ENCODE measurements at places on chromosomes 6 and 20.

- no peak for DNase-seq
These were observed 23.5 kb downstream of the BICRAL start for GRCh38 chr6:42805297-42805861.

- DNase-seq = no peak
These were observed 286.2 kb downstream of the THBS2 start for GRCh38 chr6:168967281-168967925.

DNA sequence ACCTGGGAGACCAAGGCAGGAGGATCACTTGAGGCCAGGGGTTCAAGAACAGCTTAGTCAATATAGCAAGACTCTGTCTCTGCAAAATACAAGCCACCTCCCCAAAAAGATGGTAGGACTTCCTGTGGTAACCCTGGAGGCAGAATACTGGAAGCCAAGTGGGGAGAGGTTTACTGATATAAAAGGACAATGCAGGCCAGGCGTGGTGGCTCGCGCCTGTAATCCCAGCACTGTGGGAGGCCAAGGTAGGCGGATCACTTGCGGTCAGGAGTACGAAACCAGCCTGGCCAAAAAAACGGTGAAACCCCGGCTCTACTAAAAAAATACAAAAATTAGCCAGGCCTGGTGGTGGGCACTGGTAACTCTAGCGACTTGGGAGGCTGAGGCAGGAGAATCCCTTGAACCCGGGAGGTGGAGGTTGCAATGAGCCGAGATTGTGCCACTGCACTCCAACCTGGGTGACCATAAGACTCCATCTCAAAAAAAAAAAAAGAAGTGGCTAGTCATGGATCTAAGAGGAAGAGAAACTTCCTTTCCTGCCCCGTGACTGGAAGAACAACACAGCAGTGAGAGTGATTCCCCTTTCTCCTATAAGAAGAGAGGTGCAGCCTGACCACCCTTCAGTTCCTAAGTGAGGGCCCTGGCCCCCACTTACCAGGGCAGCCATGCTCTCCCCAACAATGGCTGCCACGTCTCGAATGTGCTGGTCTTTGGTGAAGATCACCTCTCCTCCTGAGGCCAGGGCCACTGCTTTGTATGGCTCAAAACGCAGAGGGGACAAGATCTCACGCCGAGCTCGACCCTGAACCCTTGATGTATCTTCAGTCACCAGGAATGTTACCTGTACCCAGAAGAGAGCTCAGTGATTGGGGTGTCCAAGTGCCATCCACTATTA, 6.2 kb downstream of the SAPCD1 start:
- no peak for DNase-seq

- no peak for DNase-seq
These were observed 58.2 kb downstream of the TRIM27 start for GRCh38 chr6:28865401-28866204.

DNA sequence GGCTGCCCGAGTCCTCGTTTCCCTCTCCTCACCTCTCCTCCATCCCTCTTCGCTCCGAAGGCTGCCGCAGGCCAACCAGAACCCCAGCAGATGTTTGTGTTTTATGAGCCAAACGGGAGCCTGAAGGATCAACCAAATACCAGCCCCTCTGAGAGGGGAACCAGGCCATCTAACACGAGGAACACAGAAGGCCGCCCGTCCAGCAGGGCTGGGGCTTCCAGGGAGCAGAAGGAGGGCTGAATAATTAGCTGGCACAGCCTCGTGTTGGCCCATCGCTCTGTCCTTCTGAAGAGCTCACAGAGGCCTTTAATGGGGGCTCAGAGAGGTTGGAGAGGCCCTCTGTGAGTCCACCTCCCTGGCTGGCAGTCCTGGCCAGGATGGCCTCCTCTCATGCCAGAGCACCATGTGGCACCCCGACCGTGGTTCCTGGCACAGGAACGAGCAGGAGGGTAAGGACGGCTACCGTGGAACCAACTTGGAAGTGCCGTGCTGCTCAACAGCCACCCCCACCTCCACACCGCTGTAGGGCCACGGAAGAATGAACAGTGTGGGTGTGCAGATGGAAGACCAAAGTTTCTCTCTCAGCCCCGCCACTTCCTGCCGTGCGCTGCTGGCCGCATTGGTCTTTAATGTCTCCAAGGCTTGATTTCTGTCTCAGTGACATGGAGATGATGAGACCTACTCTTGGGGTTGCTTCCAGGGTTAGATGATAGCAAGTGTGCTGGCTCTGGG, 155.2 kb downstream of the SCML4 start:
- no peak for DNase-seq

DNA sequence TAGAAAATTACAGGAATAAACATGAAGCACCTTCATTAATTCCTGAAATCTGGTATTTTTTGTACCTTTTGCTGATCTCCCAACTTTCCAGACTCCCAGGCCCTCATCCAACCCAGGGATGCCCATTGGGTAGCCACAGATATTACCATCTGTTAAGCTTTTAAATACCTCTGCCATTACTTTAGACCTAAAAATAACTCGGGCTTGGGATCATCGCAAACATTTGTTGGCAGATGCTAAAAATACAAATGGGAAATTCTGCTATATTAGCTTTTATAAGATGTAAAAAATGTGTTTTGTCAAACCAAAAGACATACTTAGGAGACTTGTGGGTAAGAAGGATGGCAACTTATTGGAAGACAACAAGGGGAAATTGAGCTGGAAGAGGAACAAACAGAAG, 376.1 kb downstream of the CENPW start:
- no peak for DNase-seq

GRCh38 chr20:9999645-10000044, 35.1 kb upstream of the ANKEF1 start:
- DNase-seq = no peak

GRCh38 chr6:105300090-105300489, 102.8 kb downstream of the PREP start:
- no peak for DNase-seq

Data from fibroblast of pulmonary artery (primary cell).